Fibroblast of pulmonary artery (primary cell): ENCODE measurements at places on chromosomes 2 and 18.

DNA sequence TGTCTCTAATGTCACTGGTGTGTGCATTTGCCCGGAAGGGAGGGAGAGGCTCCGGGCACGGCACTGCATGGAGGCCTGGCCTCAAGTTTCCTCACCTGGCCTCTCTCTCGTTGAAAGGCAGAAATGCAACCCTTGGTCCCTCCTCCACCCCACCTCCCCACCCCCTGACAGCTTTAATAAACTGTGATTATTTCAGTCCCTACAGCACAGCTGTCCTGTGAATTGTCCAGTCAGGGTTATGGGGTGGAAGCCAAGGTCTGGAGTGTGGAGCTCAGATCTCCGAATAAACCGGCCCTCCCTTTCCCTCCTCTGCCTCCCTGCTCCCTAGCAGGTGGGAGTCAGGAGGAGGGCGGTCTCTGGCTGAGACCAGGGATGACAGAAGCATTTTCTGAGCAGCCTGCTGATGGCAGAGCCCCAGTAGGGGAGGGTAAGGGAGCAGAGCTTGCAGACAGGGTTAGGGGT is 199.2 kb upstream of the SMAD2 start:
- DNase-seq, result no peak

- no peak for DNase-seq
Observed at GRCh38 chr2:126913329-126913728, 14.6 kb downstream of the TEX51 start.

DNA sequence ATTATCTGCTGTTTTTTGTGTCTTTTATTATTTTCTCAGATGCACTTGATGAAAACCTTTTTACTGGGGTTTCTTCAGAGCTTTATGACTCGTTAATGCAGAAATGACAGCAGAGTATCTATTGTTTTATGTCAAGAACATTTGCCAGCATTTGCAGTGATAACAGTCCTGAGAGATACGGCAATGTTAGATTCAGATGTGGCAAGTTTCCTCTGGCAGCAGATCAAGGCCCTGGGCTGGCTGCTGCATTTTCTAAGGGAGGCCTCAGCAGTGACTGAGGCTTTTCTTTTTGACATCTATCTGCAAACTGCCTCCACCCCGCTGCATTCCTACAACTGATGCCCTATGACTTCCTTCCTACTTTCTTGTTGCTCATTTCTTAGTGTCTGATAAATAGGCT is 40.2 kb downstream of the EFEMP1 start:
- DNase-seq, result peak; percentile 86

- no peak for DNase-seq
Observed at GRCh38 chr2:14255135-14255820, 377.2 kb upstream of the LRATD1 start.
